Activated CD4-positive, CD25-positive, alpha-beta regulatory T cell (primary cell): ENCODE measurements at places on chromosomes 4 and X.
A peak's percentile ranks its signal among the peaks of the same experiment; 100 is the strongest.

DNA sequence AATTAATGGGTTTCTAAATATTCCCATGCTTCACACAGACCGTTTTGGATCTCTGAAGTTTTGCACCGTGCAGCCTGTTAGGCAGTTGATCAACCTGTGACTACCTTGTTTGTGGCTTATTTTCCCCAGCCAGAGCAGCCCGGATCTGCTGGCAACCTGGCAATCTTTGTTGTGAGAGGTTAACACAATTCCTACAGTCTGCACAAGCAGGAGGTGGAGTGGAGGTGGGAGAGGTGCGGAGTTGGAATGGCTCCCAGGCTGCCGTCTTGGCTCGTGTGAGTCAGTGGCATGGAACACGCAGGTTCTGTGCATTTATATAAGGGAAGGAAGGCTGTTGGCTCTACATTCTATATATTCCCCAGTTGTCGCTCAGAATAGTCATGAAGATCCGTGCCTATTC lies 70.9 kb upstream of the STOX2 start:
- no peak for DNase-seq

- DNase-seq: no peak
Measured at GRCh38 chr4:63618883-63619718, 790.1 kb downstream of the TECRL start.

DNA sequence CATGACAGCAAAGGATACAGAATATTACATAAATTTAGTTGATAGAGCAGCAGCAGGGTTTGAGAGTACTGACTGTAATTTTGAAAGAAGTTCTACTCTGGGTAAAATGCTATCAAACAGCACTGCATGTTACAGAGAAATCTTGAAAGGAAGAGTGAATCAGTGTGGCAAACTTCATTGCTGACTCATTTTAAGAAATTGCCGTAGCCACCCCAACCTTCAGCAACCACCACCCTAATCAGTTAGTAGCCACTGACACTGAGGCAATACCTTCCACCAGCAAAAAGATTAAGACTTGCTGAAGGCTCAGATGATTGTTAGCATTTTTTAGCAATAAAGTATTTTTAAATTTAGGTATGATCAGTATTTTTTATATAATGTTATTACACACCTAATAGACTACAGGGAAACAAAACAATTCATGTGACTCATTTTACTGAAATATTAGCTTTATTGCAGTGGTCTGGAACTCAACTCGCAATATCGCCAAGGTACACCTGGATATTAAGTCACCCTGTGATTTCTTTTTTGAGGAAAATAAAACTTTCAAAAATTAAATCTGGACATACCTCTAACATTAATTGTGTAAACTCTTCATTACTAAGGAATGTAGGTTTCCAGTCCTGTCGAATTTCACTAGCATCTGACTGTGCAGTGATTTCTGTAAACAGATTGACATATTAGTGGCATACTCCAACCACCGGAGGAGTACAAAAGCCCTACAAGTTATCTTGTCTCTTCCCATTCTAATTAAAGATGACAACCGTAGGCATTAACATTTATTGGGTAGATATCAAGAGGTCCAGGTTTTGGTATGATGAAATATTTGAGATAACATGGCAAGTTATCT lies 71.1 kb downstream of the CLOCK start:
- DNase-seq: no peak

DNA sequence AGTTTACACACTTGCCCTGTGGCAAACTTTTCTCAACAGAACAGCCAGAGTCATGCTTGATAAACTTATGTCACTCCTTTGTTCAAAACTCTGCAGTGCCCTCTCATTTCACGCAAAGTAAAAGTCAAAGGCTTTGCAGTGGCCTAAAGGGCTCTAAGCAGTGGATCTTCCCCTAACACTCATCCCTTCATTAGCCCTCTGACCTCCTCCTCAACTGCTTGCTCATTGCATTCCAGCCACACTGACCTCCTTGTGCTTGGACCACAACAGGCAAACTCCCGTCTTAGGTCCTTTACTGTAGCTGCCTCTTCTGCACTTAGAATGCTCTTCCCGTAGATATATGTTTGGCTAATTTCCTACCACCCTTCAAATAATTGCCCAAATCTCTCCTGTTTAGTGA lies 5.6 kb downstream of the PRDM5 start:
- DNase-seq: no peak

DNA sequence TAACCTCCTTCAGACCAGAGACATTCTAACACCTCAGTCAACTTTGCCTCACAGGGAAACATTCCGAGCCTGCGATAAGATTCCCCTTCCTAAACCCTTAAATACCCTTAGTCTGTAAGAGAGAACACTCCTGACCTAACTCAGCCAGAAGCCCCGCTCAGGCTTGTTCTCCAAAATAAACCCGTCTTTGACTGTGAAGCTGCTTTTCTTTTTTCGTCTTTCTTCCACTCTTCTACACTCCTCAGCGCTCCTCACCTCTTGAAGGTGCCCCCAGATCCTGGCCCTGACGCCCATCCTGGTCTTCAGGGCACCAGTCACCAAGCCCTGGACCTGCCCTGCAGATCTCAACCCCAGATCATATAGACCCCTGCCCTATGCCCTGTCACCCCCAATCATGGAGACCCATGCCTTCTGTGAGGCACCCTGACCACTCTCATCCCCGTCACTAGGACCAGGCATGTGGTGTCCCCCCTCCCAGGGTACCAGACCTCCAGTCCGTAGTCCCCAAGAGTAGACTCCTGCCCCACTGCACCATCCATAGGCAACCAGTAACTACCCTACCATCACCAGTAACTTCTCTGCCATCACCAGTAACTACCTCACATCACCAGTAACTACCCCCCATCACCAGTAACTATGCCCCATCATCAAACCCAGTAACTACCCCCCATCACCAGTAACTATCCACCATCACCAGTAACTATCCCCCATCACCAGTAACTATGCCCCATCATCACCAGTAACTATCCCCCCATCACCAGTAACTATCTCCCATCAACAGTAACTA lies 3.5 kb downstream of the ASMTL start:
- no peak for DNase-seq

- DNase-seq: peak; percentile 18
Measured at GRCh38 chrX:149871940-149872339, 9.0 kb upstream of the MAGEA8 start.

DNA sequence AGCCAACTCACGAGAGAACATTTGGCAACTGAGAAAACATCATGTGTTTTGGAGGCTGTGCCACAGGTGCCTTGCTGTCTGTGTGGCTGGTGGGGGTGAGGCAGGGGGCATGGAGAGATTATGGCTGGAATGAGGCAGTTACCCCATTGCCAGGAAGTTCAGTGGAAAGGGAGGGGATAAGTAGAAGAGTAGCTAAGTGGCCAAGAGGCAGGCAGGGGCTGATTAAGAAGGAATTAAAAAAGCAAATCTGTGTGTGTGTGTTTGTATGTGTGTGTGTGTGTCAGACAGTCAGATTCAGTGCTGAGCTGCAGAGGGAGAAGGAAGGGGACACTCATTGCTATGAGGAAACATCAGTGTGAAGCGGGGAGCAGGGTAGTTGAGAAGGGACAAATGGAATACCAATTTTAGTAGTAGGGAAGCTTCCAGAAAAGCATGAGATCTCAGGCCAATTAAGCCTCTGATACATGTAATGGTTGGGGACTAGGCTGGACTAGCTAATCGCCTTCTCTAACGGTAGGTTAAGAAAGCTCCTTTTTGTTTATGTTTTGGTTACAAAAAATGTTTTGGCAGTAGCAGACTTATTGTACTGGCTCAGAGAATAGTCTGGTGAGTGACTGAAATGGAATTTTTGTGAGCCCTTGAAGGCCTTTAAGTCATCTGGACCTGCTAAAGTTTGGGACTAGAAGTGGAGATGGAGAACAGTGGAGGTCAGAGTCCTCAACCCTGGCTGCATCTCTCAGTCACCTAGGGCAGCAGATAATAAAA lies 18.5 kb downstream of the TMEM164 start:
- no peak for DNase-seq

DNA sequence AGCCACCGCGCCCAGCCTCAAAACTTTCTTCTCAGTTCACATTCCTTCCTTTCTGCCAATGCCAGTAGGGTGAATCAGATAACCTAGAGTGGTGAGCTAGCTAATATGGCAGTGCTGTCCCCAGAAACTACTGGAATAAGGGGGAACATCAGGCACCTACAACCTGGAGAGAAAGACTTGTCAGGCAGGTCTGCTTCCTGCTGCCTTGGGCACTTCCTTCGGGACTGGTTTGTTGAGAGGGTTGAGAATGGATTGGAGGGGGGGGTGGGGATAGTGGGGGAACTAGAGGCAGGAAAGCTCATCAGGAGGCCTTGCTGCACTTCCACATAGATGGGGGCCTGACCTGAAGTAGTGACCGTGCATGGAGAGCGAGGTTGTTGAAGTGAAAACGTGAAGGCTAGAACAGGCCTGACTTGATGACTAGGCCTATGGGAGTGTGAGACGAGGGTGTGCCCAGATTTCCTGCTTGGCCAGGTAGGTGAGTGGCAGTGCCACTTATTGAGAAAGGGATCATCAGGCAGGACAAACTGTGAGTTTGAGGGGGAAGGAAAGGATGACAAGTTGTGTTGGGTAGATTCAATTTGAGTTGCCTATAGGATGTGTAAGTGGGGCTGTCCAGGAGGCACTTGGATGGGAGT lies 33.4 kb downstream of the SLC25A5 start:
- no peak for DNase-seq

- DNase-seq: no peak
Measured at GRCh38 chr4:86600007-86600653, 6.0 kb downstream of the PTPN13 start.

DNA sequence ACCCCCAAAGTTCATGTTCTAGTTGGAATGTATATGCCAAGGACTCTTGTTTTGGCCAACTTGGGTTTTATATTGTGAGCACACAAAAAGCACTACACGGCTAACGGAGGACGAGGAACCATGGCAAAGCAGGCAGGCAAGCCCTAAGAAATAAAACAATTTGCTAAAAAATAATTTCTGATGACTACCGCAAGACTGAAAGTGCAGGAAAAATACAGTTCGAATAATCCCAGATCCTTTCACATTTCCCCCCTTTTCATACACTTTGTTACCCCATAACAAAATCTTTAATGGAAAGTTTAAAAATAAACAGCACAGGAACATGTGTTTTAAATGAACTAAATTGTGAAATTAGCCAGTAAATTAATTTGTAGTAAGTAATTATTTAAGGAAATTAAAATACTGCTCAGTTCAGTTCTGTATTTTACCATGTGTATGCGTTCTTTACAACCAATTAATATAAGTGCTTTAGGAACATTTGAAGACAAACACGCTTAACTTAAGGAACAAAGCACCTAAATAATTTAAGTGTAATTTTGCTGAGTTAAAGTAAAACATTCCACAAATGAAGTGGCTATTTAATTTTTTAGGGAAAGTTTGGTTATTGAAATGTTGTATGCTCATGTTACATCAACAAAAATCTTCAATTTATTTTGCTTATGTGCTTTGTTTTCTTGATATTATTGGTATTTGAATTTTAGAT lies 12.4 kb upstream of the PITX2 start:
- no peak for DNase-seq

GRCh38 chr4:158775091-158775651 lies 6.3 kb downstream of the FNIP2 start:
- no peak for DNase-seq

DNA sequence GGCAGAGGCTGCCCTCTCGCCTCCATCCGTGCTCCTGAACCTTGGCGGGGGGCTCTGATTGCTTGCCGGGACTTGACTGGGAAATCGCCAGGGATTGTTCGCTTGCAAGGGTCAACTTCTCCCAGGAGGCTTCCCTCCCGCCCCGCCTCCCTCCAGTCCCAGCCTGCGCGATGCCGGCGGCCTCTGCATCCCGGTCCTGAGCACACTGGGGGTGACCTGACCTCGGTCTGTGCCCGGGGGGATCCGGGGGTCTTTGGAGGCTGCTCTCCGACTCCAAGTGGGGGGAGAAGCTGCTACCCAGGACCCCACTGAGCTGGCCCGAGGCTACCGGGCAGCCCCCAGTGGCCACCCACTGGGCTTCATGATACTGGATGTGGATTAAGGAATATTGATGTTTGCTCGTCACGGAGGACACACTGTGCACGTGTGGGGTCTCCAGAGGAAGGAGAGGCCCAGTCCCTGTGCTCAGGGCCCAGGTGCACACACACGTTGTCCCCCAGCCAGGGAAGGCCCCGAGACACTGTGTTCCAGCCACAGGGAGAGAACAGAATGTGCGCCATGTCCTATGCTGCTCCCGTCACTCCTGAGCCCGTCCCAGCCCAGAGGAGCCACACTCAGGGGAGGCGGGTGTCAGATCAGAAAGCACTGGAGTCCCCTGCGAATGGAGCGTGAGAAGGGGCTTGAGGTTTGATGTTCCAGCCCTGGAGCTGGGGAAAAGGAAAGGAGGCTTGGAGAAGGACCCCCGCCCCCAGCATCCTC lies 55.9 kb upstream of the NKX1-1 start:
- no peak for DNase-seq

GRCh38 chr4:55330241-55330640 lies 15.8 kb upstream of the SRD5A3 start:
- DNase-seq: no peak
